ENCODE measurements at places on chromosomes 5 and 9.

DNA sequence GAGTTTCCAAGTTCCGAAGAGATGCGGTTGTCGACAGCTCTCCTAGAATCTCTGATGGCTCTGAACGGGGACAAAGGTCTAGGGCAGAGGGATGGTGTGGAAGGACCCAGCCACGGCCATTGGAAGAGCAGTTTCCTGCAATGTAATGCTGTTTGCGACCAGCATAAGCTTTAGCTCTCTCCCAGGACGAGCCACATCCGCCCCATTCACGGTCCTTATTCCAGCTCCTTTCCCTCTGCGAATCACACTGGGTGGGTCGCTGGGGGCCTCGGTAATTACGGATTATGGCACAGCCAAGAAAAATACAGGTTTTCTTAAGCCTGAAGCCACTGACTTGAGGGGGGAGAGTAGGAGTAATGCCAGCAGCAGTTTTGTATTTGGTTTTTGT lies 22.7 kb downstream of the ANXA2R start:
- DNase-seq = peak; percentile 70

DNA sequence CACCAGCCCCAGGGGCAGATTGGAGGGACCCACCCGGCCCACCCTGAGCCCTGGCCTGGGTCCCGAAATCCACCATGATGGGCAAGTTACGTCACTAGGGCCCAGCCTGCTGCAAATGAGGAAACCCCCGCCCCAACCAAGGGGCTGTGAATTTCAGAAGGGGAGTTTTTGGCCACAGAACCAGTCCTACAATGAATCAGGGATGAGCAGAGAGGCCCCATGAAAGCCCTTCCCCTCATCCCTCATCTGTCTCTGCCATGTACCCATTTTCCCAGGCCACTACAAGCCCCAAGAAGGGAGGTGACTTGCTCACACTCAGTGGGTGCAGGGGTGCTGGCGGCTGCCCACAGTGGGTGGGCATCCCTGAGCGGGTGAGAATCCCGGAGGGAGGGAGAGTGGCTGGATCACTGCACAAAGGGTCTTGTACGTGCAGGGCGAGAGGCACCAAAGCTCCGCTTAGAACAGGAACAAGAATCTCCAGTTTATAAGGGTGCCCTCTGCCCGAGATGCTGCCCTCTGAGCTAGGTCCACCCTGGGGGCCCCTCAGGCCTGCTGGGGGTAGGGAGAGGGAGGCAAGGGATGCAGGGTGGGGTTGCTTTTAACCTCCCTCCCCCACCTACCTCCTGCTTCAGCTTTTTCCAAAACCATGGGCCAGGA lies 10.4 kb upstream of the TCF7 start:
- no peak for DNase-seq

DNA sequence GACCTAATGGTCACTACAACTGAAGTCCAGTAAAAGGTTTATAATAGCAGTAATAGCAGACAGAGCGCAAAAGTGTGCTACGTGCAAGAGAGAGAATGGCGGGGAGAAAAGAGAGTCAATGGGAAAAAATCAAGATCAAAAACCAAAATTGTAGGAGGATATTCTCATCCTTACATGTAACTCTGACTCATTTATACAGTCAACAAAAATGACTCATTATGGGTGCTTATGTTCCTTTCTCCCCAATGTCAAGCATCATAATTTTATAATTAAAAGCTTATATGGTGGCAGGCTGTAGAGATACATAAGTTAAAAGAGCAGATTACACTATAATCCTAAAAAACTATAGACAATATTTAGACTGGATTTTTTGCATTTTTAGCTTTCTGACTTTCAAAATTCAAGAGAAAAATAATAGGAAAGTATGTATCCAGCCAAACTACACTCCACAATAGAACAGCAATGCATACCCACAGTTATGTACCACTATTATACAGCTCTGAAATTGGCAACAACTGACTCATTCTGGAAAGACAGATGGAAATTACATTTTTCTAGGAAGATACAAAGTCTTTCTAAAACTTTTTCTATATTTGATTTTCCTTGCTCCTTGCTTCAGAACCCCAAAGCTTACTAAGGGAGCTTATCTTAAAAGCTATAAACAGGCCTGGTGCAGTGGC lies 78.4 kb downstream of the PLPP1 start:
- DNase-seq = no peak

- no peak for DNase-seq
These were observed 1509.0 kb downstream of the MAT2B start for GRCh38 chr5:165014439-165014838.

DNA sequence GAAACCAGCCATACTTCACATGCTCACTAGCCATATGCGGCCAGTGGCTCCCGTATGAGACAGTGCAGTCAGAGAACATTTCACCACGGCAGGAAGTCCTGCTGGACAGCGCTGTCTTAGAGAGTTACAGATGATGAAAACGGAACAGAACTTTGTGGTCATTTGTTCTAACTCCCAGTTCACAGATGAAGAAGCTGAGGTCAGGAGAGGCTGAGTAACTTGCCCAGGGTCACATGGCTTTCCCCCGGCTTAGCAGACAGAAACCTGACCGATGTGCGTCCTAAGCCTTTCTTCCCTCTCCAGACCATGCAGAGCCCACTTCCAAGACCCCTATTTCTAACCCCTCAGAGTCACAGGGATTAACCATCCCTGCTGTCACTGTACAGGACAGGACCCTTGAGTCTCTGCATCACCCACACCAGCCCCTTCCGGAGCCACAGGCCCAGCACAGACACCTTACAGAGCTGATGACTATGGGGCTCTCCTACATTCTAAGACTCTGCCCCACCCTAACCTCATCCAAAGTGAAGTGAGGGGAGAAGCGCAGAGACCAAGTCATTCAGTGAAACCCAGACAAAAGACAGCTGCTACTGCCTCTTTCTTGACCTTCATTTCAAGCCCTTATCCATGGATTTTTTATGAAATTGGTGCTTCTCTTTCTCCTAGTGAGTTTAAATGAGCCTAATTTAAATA lies 86.9 kb downstream of the PTPN3 start:
- DNase-seq = peak; percentile 50

GRCh38 chr5:137641148-137641547 lies 94.7 kb downstream of the KLHL3 start:
- no peak for DNase-seq

DNA sequence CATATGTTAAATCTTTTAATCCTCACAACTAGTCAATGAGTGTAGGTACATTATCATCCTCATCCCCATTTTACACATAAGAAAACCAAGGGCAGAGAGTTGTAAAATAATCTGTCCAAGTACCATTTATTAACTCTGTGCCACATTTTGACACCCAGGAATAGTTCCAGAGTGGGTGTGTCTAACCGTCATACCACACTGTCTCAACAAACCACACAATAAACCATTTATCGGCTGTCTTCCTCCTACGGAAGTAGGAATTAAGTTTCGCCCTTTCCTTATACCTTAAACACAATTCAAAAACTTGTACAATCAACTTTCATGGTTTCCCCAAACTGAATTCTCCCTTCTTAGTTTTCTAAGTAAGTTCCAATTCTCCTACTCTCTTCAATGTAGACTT lies 11.4 kb downstream of the AP3B1 start:
- DNase-seq = no peak

GRCh38 chr9:126699401-126699881 lies 85.7 kb downstream of the LMX1B start:
- DNase-seq = no peak

GRCh38 chr5:4058899-4059298 lies 463.3 kb downstream of the IRX1 start:
- DNase-seq = no peak

DNA sequence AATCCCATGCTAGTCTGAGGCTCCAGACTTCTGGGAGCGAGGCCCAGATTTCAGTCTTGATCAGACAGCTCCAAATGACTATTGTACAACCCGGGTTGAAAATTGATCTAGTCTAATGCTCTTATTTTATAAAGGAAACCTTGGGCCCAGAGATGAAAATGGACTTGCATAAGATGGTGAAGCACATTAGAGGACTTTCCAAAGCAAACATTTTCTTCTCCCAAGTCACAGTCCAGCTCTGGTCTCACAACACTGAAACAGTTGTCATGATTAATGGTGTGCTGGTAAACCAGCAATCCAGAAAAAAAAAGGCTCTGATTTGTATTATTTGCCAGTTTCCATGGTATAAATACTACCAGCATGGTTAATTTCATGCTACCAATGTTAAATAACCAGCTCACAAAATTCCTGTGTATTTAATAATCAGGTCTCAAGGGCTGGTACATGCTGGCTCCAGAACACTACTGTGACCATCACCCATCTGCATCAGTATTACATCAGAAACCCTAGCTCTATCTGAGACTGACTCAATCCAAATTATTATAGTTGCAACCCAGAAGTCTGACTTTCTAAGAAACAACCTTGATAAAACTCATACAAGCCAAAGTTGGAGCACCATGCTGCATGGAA lies 32.5 kb upstream of the ABLIM3 start:
- DNase-seq = no peak

All from Kasumi-1 (cell line).